ENCODE measurements at places on chromosomes 7 and 10.

DNA sequence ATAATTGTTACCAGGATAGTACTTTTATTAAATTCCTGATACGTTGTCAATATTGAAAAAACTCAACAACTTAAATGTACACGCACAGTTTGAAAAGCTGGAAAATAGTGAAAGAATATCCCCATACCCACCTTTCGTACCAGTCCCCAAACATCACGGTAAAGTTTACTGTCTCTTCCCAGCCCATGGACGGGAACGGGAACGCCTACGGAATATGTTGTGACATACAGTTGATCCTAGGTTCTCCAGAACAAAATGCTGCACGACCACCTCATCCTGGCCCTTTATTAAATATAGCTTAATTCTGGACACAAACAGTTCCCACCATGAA lies 527 bp upstream of the BCAP29 start:
- DNase-seq = no peak

DNA sequence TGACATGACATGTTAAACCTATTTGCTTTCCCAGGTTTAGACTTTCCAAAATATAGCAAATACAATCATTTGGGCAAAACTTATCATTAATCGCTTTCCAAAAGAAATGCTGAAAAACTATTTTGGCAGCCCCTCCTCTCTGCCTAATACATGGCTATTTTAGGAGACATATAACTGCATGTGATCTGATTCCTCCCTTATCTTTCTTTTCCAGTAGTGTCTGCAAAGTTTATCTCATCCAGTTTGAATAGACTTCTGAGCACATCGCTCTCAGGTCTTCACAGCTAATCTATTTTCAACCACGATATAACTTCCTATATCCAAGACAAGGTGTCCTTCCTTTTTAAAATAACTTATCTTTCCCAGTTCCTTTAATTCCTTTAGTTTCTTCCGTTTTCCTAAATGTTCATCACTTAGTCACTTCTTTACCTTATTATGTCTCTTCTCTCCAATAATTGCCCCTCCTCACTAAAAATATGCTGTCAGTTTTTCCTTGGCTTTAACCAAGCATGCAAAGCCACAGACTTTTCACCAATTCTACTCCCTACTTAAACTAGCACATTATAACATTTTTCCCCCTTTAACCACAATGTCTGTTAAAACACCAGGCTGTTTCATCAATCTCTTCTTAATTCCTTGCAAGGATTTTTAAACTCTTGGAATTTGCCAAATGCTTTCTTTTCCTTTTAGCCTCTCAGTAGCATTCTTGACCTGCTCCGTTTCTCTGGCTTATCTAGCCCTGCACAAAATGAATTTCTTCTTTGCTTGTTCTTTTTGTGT lies 24.4 kb downstream of the GNG11 start:
- DNase-seq = no peak

DNA sequence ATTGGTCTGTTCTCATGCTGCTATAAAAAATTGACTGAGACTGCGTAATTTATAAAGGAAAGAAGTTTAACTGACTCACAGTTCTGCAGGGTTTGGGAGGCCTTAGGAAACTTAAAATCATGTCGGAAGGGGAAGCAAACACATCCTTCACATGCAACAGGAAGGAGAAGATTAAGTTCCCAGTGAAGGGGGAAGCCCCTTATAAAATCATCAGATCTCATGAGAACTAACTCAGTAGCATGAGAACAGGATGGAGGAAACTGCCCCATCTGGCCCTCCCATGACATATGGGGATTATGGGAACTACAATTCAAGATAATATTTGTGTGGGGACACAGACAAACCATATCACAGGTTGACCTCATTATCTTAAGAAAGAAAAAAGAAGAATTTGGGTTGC lies 134.5 kb downstream of the PPP1R3A start:
- no peak for DNase-seq

GRCh38 chr10:117503244-117504205 lies 39.0 kb upstream of the EMX2 start:
- DNase-seq = peak; percentile 50

GRCh38 chr10:118585794-118586193 lies 9.7 kb downstream of the PRLHR start:
- no peak for DNase-seq

GRCh38 chr10:94013331-94013760 lies 19.6 kb downstream of the PLCE1 start:
- no peak for DNase-seq

DNA sequence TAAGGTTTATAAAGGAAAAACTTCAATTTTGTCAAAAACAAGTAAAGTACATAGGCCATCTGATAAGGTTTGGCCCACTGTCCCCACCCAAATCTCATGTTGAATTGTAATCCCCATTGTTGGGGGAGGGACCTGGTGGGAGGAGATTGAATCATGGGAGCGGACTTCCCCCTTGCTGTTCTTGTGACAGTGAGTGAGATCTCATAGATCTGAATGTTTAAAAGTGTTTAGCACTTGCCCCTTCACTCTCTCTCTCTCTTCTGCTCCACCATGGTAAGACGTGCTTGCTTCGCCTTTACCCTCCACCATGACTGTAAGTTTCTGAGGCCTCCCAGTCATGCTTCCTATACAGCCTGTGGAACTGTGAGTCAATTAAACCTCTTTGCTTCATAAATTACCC lies 18.2 kb downstream of the MRPL32 start:
- no peak for DNase-seq

DNA sequence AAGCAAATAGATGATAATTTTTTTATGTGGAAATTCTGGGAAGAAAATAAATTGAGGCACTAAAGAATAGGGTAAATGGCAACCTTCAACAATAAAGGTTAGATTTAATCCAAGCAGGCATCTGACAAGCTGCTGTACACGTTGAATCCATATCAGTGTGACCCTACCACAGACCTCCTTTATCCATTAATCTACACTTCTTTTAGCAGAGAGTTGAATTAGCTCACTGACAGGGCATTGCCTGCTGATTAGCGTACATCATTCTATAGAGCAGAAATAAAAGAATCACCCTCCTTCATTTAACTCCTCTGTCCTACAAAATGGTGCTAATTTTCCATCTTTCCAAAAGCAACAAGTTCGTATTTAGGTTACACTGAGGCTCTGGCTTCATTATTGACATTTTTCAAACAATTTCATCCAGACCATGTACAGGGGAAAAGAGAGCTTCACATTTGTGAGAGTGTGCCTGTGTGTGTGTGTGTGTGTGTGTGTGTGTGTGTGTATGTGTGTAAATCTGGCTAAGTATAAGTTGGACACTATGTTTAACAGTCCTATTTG lies 356.0 kb downstream of the TFEC start:
- no peak for DNase-seq

- DNase-seq = peak; percentile 62
These were observed 177.9 kb downstream of the SKAP2 start for GRCh38 chr7:26686448-26686981.

- no peak for DNase-seq
These were observed 5.1 kb downstream of the UBE2H start for GRCh38 chr7:129947701-129948100.

- DNase-seq = no peak
These were observed 53.0 kb downstream of the GRID1 start for GRCh38 chr10:86313621-86314041.

- DNase-seq = no peak
These were observed 9.8 kb upstream of the SHTN1 start for GRCh38 chr10:117014835-117015234.

GRCh38 chr7:50427518-50427917 lies 22.6 kb downstream of the FIGNL1 start:
- no peak for DNase-seq

DNA sequence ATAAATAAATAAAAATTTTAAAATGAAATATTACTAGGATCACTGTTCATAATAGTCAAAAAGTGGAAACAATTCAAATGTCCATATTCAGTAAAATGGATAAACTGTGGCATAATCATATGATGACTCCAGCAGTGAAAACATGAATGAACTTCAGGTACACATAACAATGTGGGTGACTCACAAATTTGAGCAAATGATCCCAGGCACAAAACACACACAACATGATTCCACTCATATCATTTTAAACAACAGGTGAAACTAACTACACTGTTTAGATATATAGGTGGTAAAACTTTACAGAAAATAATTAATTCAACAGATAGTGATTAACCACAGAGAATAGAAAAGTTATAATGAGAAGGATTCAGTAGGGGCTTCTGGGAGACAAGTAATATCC lies 14.7 kb upstream of the SAMD8 start:
- no peak for DNase-seq

GRCh38 chr7:55127622-55128081 lies 108.8 kb downstream of the EGFR start:
- DNase-seq = no peak

DNA sequence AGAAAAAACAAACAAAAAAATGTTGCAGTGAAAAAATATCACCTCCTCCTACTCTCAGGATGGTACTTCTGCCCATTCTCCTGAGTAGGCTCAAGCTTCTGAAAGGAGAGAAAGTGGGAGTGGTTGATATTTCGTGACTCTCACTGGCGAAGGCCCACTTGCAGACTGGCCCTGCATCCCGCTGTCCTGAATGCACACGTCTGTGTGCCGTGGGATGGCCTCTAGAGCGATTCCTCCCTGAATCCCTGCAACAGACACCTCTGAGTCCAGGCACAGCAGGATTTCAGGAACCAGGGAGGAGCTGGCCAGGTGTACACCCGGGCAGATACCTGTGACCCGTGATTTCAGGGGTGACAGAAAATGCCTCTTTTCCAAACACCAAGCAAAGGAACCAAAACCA lies 319.2 kb downstream of the DPP6 start:
- no peak for DNase-seq

DNA sequence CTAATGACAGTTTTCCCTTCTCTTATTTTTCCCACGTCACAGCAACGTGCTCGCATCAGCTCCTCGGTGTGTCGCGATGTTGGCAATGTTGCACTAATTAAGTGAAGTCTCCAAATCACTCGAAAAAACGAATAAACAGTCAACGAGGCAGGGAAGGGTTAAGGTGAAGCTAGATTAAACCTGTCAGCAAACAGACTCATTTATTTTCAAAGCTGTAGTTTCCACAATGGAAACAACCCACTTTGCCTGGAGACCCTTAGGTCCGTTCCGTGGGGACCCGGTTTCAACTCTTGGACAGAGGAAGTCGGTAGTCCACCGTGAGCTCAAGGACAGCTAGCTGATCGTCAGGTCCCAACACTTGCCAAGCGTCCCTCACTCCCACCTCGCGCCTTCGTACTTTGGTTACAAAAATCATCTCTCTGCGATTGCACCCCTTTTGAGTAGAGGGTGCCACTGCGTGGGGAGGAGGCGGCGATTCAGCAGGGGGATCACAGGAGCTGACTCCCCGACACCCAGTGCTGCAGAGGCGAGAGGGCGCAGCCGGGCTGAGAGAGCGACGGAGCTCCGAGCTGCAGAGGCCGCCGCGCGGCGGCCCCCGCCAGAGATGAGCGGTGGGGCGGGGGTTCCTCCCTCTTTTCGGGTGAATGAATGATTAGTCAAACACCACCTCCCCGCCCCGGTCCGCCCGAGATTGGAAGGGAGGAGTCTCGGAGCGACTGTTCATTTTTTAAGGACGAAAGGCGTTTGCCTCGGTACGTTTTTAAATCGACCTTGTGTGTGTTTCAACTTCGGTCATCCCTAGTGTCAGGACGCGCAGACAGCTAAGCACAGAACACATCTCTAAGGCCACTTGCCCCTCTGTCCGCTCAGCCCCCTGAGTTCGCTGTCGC lies 1.3 kb upstream of the BMPER start:
- no peak for DNase-seq

DNA sequence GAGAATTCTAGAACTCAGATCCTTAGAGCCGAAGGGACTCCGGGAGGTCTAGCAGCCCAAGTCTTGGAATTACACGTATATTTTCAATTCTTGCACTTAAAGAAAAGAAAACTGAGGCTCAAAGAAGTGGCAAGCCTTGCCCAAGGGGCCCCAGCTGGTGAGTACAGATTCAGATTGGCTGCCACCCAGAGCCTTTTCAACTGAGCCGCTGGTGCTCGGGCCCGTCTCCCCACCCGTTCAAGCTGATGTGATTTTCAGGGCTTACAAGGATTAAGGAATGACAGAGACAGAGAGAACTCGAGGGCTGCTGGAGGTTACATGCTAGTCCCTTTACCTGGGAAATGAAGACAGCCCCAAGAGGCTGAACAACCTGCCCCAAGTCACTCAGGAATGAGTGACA lies 117.8 kb downstream of the ABLIM1 start:
- DNase-seq = no peak

DNA sequence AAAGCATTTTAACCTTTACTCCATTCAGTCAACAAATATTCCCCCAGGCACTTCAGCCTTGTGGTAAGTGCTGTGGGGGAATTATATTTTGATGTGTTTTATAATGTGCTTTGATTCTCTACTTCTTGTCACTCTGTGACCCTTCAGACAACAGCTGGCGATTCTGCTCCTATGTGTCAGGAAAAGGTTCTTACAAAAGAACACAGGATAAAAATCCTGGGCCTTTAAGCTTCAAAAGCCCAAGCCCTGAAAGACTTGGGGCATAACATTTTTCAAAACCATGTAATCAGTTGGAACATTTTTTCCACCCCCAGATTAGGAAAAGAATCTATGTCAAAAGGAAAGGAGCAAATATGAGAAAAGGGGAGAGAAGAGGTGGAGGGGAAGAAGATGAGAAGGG lies 37.8 kb upstream of the LRRC17 start:
- DNase-seq = no peak

DNA sequence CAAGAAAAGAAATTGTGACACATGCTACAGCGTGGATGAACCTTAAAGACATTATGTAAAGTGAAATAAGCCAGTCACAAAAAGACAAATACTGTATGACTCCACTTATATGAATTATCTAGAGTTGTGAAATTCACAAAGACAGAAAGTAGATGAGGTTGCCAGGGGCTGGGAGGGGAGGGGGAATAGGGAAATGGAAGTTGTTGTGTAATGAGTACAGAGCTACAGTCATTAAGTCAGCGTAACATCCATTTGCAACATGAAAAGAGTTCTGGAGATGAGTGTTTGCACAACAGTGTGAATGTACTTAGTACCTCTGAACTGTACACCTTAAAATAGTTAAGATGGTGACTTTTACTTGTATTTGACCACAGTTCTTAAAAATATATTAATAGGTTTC lies 112.1 kb upstream of the CDK1 start:
- DNase-seq = no peak

DNA sequence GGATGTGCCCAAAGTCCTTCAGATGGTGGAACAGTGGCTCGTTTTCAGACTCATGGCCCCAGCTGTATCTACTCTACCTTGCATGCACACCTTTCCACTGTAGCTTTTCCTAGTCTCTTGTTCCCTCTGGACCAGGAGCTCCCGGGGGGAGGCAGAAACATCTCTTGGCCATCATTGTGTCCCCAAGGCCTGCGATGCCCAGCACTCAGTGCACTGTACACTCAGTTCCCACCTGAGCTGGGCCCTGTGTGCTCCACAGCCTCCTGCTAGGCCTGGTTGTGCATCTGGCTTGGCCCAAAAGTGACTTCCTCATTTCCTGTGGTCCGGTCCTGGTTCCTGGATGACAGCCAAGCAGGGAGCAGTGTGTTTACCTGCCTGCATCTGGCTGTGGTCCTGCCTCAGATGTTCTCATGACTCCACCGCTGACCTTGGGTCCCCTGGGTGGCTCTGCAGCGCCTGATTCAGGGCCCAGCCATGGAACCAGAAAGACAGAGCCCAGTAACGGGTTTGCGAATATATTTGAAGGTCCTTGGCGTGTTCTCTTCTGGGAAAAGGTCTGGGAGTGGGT lies 9.9 kb upstream of the DOCK1 start:
- no peak for DNase-seq
